ENCODE measurements at places on chromosomes 3 and 15.

GRCh38 chr3:161690299-161690620 lies 193.7 kb downstream of the OTOL1 start:
- DNase-seq, result no peak

DNA sequence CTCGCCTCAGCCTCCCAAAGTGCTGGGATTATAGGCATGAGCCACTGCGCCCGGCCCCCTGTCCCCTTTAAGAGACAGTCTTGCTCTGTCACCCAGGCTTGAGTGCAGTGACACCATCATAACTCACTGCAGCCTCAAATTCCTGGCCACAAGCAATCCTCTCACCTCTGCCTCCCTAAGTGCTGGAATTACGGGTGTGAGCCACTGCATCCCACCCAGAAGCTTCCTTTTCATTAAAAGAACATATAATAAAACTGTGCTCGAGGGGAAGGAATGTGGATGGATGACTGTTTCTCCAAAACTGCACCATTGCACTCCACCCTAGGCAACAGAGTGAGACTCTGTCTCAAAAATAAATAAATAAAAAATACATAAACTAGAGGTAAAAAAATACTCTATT lies 70.1 kb downstream of the NCEH1 start:
- no peak for DNase-seq

- no peak for DNase-seq
Observed at GRCh38 chr3:183082355-183082915, 16.9 kb downstream of the MCCC1 start.

- no peak for DNase-seq
Observed at GRCh38 chr3:85304360-85304964, 345.7 kb downstream of the CADM2 start.

DNA sequence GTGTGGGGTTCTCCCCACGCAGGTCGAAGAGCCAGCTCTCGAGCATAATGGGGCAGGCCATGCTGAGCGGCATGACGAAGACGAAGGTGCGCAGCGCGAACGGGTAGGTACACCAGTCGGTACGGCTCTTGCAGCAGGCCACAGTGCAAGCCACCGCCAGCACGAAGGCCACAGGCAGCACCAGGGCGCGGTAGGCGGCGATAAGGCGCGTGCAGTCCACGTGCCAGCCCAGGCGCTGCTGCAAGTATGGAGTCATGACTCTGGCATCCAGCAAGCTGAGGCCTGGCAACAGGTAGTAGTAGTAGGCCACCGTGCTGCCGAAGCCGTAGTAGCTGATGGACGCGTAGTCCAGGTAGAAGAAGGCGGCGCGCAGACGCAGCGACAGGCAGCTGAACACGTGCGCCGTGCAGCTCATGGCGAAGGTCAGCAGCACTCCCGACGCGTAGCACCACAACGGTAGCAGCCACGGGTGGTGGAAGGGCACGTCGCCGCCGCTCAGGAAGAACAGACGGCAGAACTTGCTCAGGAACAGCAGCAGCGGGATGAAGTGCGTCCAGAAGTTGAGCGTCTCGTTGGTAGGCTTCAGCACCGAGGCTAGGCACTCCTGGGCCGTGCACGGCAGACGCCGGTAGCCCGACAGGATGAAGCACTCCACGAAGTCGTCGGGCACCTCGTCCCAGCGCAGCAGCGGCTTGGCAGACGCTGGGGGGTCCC lies 797 bp downstream of the PAQR9 start:
- no peak for DNase-seq

All from CD4-positive, CD25-positive, alpha-beta regulatory T cell (primary cell).